ENCODE measurements at places on chromosomes 3 and 15. TPM values are rescaled to one million over a fixed set of nuclear protein-coding genes. Genes with fewer than 3 reads are reported as not detected.

Gene MGA
- total RNA-seq, result 67.6 TPM

DNA sequence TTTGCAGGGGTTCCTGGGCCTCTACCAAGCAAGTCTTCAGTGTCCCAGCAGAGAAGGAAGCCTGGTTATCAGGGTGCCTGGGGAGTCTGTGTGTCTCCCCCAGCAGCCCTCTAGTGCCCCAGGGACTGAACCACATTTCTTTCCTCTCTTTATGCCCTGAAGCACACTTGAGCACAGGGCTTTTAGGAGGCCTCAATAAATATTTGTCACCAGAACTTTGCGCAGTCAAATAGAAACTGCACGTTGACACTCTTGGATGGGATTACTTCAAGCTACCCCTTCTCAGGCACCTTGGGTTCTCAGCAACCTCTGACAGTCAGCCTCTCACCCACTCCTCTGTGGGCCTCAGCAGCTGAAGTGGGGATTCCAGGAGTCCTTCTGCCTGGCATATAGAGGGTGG is 226.6 kb upstream of the HES1 start:
- H3K27me3 ChIP-seq, result peaks cover 3% of the 10 kb centered on the region
- no peak overlapping the region for H3K27ac ChIP-seq
- no peak for DNase-seq
- no peak overlapping the region for H3K4me3 ChIP-seq

GRCh38 chr3:196989721-196990262 is 21.2 kb upstream of the PIGZ start:
- H3K27ac ChIP-seq, result no peak overlapping the region
- H3K4me3 ChIP-seq, result no peak overlapping the region
- H3K27me3 ChIP-seq, result peaks cover 5% of the 10 kb centered on the region
- no peaks in the 10 kb centered on the region for H3K36me3 ChIP-seq

Gene FBLN2
- total RNA-seq, result 6.3 TPM
